Activated T-cell treated with anti-CD3 and anti-CD28 coated beads, Interleukin-2, amount 50 U/mL, for 24 hours (primary cell): ENCODE measurements at places on chromosomes 1 and 21.

DNA sequence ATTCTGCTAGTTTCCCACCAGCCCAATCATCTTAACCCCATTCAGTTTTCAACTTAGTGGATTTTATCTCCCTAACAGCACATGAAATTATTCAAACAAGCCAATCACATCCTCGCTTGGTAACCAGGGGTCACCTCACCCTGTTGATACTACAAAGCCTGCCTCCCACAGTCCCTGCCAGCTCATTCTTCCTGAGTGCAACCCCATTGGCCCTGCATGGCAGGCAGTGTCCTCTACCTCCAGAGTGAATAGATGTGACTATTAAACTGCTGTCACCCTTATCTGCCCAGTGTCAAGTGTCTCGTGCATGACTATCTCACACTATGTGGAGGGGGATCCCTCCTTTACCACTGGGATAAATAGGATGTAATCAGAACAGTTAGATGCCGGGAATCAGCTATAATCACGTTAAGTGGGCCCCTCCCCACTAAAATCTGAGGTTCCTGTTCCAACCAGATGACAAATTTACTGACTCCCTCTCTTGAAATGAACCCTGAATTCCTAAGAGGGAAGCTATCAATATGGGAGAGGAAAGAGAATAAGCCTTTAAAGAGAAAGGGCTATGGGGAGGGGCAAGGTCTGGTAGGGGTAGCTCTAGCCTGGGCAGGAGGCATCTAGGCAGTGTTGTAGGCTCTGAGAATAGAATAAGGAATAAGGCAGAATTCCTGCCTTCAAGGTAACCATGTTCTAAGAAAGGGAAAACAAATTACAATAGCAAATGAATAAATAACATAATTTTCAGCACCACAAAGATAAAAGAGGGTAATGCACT, 155.9 kb downstream of the SLC30A10 start:
- H3K27ac ChIP-seq, result no peak overlapping the region
- no peaks in the 10 kb centered on the region for H3K4me1 ChIP-seq
- no peaks in the 10 kb centered on the region for H3K36me3 ChIP-seq
- H3K27me3 ChIP-seq, result no peaks in the 10 kb centered on the region
- no peak for DNase-seq

- H3K27ac ChIP-seq, result no peak overlapping the region
- H3K36me3 ChIP-seq, result no peaks in the 10 kb centered on the region
- DNase-seq, result no peak
- no peaks in the 10 kb centered on the region for H3K4me1 ChIP-seq
- no peak overlapping the region for H3K4me3 ChIP-seq
These were observed 405.7 kb upstream of the POU3F1 start for GRCh38 chr1:38452246-38452645.

DNA sequence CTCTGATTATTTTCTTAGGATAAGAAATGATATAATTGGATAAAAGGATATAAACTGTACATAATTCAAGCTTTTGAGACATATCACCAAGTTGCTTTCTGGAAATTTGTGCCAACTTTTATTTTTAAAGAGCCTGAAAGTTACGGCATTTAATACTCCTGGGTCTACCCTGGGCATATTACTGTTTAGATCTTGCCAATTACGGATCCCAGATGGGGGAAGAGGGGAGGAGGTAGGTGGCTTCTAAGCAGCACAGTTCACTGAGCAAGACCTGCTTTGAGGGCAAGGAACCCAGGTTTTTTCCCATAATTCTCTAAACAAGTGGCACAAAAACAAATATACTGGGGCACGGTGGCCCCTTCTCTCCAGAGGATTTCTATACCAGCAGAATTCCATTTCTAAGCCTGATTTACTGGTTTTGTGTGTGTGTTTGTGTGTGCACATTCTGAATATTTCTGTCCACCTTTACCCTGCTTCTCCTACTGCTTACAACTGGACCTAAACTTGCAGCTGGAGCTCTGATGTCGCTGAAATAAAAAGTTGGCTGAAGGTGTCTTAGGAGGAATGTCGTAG, 76.7 kb downstream of the LAMC2 start:
- no peaks in the 10 kb centered on the region for H3K36me3 ChIP-seq
- no peak overlapping the region for H3K27ac ChIP-seq
- peaks cover 38% of the 10 kb centered on the region for H3K27me3 ChIP-seq
- DNase-seq, result no peak

DNA sequence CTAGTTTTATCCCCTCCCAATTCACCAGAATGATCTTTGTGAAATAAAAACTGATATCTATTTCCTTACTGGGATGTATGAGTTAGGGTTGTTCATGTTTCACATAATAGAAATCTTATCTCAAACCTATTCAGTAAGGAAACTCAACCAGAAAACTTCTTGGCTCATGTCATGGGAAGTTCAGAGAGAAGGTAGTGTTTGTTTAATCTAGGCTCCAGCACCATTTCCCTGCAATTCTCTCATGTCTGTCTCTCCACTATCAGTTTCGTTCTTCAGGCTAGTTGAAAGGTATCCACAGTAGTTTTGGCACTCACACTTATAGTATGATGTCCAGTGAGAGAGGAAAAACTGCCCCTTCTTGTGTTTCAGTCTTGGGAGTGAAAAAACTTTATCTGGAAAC, 34.6 kb upstream of the UHMK1 start:
- H3K27ac ChIP-seq, result no peak overlapping the region
- H3K27me3 ChIP-seq, result no peaks in the 10 kb centered on the region
- no peaks in the 10 kb centered on the region for H3K4me1 ChIP-seq
- DNase-seq, result no peak
- no peaks in the 10 kb centered on the region for H3K36me3 ChIP-seq

DNA sequence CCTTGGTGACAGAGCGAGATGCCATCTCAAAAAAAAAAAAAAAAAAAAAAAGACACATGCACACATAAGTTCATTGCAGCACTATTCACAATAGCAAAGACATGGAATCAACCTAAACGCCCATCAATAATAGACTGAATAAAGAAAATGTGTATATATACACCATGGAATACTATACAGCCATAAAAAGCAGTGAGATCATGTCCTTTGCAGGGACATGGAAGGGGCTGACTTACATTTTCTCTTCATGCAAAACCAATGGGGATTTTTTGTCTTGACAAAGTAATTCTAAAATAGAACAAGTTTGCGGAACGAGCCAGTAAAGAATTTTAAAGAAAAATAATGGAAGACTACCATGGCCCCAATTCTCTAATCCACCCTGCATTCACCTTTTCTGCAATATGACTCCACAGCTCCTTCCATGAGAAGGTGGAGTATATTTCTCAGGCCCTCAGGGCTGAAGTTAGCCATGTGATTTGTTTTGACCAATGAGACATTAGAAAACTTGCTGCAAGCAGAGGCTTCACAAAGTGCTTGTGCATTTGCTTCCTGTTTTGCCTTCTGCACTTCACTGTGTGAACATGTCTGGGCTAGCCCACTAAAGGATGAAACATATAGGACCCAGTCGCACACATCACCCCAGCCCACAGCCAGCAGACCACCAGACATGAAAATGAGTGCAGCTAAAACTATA, 78.8 kb upstream of the NR5A2 start:
- H3K4me1 ChIP-seq, result peaks cover 3% of the 10 kb centered on the region
- no peak overlapping the region for H3K4me3 ChIP-seq
- DNase-seq, result no peak
- peaks cover 61% of the 10 kb centered on the region for H3K27me3 ChIP-seq
- H3K36me3 ChIP-seq, result no peaks in the 10 kb centered on the region

DNA sequence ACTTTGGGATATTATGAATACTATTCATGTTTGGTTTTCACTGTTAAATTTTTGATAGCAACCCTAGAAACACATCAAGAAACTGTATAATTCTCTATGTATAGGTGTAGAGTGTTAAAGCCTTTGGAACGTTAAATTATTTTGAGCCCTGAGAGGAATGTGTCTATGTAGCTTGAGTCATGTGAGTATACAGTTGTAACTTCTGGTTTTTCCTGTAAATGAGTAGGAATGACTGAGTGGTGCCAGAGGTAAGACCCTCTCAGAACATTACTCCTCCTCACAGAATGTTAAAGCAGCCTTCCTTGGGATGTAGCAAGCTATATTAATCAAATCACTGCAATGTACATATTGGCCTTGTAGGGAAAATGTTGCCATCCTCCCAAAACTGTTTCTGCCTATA, 69.0 kb downstream of the C1orf21 start:
- H3K27me3 ChIP-seq, result peaks cover 3% of the 10 kb centered on the region
- H3K27ac ChIP-seq, result no peak overlapping the region
- no peak for DNase-seq
- no peak overlapping the region for H3K4me3 ChIP-seq
- no peaks in the 10 kb centered on the region for H3K36me3 ChIP-seq

GRCh38 chr1:59057211-59057694, 239.6 kb upstream of the FGGY start:
- no peaks in the 10 kb centered on the region for H3K27me3 ChIP-seq
- no peak overlapping the region for H3K4me3 ChIP-seq
- peaks cover 8% of the 10 kb centered on the region for H3K4me1 ChIP-seq
- DNase-seq, result no peak
- H3K27ac ChIP-seq, result no peak overlapping the region
- no peaks in the 10 kb centered on the region for H3K36me3 ChIP-seq

DNA sequence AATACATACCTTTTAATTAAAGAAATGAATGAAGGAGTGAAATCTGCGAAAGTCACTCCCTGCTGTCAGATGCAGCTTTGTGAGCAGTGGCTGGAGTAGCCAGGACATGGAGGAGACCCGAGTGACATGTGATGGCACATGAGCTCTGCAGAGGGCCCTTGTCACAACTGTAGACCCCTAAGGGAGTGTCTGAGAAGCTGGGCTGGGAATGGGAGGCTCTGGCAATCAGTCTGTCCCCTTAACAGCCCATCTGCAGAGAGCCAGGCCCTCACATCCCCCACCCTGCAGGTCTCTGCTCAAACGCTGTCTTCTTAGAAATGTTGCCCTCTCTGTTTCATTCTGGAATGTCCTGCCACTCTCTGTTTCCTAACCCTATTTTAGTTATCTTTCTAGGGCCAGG, 124.3 kb downstream of the HMGB4 start:
- no peak overlapping the region for H3K27ac ChIP-seq
- H3K4me3 ChIP-seq, result no peak overlapping the region
- H3K27me3 ChIP-seq, result peaks cover 12% of the 10 kb centered on the region

DNA sequence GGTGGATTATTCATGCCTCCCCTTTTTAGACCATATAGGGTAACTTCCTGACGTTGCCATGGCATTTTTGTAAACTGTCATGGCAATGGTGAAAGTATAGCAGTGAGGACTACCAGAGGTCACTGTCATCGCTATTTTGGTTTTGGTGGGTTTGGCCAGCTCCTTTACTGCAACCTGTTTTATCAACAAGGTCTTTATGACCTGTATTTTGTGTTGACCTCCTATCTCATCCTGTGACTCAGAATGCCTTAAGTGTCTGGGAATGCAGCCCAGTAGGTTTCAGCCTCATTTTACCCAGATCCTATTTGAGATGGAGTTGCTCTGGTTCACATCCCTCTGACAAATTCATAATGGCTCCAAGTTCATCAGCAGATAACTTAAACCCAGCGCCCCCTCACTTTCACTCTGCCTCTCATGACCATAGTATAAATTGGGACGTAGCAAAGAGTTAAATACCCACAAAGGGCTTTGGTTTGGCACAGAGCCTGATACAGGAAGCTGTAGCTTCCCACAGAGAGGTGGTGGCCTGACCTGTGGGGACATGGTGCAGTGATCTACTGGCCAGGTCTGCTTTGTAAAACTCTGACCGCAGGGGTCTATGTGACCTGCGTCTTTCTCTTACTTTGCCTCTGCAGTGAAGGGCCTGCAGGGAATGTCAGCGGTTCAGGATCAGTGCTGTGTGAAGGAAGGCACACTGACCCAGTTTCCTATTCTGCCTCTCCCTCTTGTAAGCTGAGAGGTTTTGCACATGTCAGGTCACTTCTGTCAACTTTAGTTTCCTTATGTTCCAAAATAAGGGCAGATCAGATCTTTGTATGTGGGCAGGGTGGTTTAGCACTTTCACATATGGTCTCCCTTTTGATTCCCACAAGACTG, 78.1 kb upstream of the ZNF644 start:
- peaks cover 12% of the 10 kb centered on the region for H3K4me1 ChIP-seq
- no peaks in the 10 kb centered on the region for H3K36me3 ChIP-seq
- H3K27me3 ChIP-seq, result peaks cover 21% of the 10 kb centered on the region
- DNase-seq, result no peak
- no peak overlapping the region for H3K27ac ChIP-seq

DNA sequence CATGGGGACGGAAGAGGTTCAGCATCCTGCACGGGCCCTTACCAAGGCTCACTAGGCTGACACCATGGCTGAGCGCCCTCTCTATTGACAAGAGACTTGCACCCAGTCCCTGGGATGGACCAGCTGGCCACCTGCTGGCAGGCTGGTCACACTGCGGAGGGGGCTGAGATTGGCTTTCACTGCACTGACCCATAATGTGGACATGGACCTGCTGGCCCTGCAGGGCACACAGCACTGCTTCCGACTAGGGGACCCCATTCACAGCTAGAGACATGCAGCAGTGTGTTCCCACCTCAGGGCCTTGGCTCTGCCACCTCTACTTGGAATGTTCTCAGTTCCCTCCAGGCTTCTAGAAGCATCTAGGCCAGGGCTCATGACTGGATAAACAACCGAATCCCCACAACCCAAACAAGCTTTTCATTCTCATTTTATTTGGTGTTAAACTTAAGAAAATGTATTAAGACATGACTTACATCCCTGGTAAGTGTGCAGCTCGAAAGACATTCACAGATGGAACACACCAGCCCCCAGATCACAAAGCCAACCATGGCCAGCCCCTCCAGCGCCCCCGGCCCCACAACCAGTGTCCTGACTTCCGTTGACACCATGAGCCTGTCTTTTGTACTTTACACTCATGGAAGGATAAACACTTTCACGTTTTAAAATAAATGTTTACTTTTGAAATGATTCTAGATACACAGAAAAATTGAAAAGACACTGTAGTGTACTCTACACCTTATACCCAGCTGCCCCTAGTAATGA, 9.3 kb upstream of the SRARP start:
- no peaks in the 10 kb centered on the region for H3K27me3 ChIP-seq
- H3K27ac ChIP-seq, result peak overlapping the region; percentile 11
- H3K36me3 ChIP-seq, result no peaks in the 10 kb centered on the region
- H3K4me3 ChIP-seq, result no peak overlapping the region
- DNase-seq, result peak; percentile 70

- H3K4me1 ChIP-seq, result no peaks in the 10 kb centered on the region
- DNase-seq, result no peak
- no peak overlapping the region for H3K4me3 ChIP-seq
- H3K27me3 ChIP-seq, result peaks cover 5% of the 10 kb centered on the region
- H3K27ac ChIP-seq, result no peak overlapping the region
These were observed 648.5 kb downstream of the LMO4 start for GRCh38 chr1:87977145-87977544.

DNA sequence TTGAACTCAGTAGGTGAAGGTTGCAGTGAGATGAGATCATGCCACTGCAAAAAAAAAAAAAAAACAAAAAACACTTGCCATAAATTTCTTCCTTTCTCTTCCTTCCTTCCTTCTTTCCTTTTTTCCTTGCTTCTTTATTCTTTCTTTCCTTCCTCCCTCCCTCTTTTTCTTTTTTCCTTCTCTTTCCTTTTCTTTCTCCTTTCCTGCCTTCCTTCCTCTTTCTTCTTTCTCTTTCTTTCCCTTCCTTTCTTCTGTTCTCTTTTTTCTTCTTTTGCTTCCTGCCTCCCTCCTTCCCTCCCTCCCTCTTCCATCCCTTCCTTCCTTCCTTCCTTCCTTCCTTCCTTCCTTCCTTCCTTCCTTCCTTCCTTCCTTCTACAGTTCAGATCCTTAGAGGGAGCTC, 71.2 kb downstream of the LYPLAL1 start:
- no peaks in the 10 kb centered on the region for H3K4me1 ChIP-seq
- H3K4me3 ChIP-seq, result no peak overlapping the region
- H3K27me3 ChIP-seq, result no peaks in the 10 kb centered on the region
- no peak overlapping the region for H3K27ac ChIP-seq

GRCh38 chr1:230043081-230043480, 24.0 kb upstream of the GALNT2 start:
- H3K27me3 ChIP-seq, result peaks cover 37% of the 10 kb centered on the region
- no peaks in the 10 kb centered on the region for H3K36me3 ChIP-seq
- H3K4me1 ChIP-seq, result no peaks in the 10 kb centered on the region
- no peak for DNase-seq
- no peak overlapping the region for H3K4me3 ChIP-seq
